ENCODE measurements at places on chromosomes 4 and X.

DNA sequence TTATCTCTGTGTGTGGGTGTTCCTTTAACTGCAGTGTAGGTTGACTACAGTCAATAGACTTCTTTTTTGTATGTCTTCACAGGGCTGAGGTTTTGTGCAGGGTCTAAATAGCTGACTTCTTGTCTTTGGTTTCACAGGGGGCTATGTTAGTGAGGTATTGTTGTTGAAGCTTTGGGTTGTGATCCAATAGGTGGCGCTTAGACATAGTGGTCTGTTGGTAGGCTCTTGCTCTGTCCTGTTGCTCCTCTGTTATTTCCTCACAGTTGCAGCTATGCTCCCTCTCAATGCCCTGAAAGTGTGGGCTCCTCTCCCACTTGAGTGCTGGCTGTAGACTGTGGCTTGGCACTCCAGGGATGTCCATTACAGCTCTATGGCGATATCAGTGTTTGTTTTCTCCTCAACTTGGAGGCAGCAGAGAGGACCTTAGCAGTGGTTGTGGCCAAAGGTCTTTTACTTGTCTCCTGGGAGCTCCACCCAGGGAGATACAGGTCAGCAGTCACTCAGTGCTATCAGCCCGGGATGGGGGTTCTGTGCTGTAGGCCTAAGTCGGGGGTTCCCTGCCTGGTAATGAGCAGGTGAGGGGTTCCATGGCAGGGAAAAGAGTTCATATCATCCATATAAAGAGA, 14.0 kb downstream of the POF1B start:
- DNase-seq: no peak

GRCh38 chr4:108215055-108215454, 46.3 kb upstream of the LEF1 start:
- DNase-seq: no peak

DNA sequence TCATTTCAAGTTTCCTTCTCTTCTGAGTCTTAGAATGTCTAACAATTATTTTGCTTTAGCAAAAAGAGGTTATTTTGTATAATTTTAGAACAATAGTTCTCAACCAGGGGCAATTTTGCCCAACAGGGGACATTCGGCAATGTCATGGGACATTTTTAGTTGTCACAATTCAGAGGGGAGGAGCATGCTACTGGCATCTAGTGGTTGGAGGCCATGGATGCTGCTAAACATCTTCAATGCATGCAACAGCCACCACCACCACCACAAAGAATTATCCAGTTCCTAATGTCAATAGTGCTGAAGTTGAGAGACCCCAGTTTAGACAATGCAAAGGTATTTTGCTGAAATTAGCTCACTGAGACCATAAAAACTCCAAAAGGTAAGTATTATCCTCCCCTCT, 122.5 kb downstream of the ARHGAP6 start:
- no peak for DNase-seq

- DNase-seq: no peak
These were observed 854.4 kb upstream of the INTU start for GRCh38 chr4:126778348-126778747.

DNA sequence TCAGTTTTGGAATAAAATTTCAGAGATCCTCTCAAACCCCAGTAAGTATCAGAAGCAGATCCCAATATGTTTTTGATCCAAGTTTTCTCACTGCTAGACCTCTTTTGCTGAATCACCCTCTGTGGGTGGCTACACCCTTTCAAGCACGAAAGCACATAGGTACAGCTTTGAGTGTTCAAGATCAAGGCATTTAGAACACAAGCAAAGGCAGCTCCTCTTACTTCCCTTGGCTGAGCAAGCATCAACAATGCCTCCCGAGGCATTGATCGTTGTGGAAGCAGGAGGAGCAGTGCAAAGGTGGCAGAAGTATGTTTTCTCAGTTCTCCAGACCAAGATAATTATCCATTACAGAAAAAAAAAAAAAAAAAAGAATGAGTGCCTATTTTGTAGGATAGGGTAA, 72.0 kb upstream of the TSPAN7 start:
- DNase-seq: no peak

GRCh38 chr4:64341711-64342110, 67.5 kb downstream of the TECRL start:
- no peak for DNase-seq

- DNase-seq: no peak
These were observed 13.1 kb upstream of the PRDM8 start for GRCh38 chr4:80184053-80184824.

- DNase-seq: no peak
These were observed 565.8 kb downstream of the GRXCR1 start for GRCh38 chr4:43458293-43458692.

GRCh38 chr4:184344899-184345572, 127.4 kb upstream of the ENPP6 start:
- DNase-seq: no peak

DNA sequence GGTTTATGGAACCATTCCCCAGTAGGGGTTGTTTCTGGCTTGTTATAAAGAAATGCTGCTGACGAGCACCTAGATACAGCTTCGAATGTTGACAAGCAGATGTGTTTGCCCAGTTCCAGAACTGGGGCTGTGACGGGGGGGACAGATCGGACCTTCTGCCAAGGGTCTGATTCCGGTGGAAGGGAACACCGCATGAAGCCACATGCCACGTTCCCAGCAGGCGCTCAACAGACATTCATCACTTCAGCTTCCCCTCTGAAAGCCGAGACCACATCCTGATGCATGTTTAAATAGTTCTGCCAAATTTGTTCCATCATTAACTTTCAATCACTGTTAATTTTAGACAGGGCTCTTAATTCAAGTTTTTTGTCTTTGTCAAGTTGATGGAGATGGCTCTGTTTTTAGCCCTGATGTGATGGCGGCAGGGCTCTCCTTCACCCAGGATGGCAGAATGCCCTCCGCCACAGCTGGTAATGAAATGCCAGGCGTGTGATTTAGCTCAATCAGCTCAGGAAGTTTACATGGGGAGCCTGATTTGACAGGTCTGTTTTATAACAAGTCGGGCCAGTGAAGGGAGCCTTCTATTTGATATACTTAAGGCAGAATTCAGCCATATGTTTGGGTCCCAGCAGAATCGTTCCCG, 57.4 kb downstream of the PSAPL1 start:
- DNase-seq: no peak

- DNase-seq: no peak
These were observed 945.5 kb upstream of the AGA start for GRCh38 chr4:178387756-178388155.

DNA sequence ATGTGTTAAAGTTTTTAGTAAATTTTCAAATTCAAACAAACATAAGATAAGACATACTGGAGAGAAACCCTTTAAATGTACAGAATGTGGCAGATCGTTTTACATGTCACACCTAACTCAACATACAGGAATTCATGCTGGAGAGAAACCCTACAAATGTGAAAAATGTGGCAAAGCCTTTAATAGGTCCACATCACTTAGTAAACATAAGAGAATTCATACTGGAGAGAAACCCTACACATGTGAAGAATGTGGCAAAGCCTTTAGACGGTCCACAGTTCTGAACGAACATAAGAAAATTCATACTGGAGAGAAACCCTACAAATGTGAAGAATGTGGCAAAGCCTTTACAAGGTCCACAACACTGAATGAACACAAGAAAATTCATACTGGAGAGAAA, 32.8 kb downstream of the ZNF595 start:
- DNase-seq: no peak

- no peak for DNase-seq
These were observed 2.0 kb upstream of the SOD3 start for GRCh38 chr4:24793219-24794005.
